Putamen (tissue), 1 donor: ENCODE measurements at places on chromosomes 1 and 21.

DNA sequence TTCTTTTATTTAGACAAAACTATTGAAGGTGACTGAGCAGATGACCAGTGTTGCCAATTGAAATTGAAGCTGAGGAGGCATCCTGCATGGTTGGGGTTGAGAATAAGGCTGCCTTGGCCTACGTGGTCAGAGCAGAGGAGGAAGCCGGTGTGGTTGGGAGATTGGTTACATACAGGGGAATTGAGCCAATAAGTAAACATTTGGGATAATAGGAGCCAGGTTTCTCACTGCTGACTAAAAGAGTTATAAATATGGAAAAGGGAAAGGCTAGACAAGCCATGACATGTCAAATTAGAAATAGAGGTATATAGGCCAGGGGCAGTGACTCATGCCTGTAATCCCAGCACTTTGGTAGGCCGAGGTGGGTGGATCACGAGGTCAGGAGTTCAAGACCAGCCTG, 15.8 kb downstream of the SNX7 start:
- DNase-seq, result no peak

DNA sequence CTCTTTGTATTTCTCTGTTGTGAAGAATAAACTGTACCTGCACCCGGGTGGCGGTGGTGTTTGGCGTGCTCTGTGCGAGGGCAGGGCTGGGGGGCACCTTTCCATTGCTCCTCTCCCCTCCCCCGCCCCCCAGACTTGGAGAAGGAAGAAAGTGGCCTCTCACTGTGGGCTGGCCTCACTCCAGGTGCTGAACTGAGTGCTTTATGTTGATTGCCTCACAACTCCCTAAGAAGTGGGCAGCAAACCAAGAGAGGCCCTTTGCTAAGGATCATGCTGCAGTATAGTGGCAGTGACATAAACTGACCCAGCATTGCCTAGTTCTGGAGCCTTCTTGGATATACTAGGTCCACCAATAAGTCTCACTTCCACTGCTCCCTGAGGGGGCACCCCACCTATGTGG, 20.2 kb downstream of the A3GALT2 start:
- DNase-seq, result no peak

DNA sequence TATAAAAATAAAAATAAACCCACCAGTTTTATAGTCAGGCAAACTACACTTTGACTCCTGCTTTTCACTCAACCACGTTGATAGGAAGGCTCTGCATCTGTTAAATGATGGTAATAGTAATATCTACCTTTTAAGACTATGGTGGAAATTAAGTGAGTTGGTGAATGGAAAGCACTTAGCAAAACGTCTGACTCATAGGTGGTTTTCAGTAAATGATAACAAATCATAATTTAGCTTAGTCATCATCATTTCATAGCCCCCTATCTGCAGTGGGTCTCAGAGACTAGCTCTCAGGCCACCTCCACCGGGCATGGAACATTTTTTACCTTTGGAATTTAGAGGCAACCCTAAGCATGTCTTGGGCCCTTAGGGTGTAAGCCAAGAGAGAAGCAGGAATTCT, 160.0 kb downstream of the PDE4B start:
- no peak for DNase-seq

- DNase-seq, result no peak
These were observed 214.0 kb upstream of the ADGRL4 start for GRCh38 chr1:79220509-79220908.

DNA sequence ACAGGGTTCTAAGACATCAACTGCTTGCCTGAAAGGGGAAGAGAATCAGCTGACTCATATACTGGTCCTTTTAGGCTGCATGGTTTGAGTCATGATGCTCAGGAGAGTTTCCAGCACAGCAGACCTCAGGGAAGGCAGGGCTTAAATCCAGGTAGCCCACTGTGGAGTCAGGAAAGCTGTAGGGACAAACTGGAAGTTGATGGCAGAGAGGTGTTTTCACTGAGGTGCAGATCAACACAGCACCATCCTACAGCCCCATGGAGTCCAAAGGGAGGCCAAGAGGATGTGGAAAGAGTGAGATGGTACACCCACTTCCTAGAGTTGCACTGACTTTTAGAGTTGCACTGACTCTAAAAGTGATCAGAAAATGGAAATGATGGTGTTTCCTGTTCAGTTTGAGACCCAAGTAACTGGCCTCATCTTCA, 252.4 kb upstream of the DUSP10 start:
- no peak for DNase-seq

DNA sequence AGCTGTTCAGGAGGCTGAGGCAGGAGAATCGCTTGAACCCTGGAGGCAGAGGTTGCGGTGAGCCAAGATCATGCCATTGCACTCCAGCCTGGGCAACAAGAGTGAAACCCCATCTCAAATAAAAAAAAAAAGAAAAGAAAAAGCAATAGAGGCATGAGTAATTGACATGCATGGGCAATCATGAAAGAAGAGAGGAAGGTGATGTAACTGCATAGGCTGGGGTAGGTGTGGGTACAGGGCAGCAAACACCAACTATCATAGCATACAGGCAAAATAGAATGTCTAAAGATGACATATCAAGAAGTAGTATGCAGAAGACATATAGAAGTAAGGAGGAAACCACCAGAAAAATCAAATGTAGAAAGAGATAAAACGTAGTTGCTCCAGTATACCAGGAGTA, 19.0 kb upstream of the MGST3 start:
- DNase-seq, result no peak

DNA sequence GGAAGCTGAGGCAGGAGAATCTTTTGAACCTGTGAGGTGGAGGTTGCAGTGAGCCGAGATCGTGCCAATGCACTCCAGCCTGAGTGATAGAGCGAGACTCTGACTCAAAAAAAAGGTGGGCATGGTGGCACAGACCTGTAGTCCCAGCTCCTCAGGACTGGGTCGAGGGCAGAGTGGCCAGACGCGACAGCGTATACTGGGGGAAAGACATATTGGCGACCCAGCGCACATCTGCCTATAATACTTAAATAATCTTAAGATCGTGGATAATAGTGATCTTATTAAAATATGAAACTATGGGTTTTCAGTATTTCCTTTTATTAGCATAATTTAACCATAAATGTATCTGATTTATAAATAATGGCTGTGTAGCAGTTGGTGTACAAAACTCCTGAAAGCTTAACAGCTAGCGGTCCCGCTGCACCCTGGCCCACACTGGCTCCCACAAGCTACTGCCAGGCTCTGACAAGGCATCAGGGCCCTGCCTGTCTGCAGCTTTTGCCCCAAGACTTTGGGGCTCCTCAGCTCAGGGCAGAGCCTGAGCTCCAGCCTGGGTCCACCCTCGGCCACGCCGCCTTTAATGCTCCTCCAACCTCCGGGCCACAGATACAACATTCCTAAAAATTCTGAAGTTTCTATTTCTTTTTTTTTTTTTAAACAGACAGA, 2.7 kb upstream of the AURKAIP1 start:
- DNase-seq, result no peak

DNA sequence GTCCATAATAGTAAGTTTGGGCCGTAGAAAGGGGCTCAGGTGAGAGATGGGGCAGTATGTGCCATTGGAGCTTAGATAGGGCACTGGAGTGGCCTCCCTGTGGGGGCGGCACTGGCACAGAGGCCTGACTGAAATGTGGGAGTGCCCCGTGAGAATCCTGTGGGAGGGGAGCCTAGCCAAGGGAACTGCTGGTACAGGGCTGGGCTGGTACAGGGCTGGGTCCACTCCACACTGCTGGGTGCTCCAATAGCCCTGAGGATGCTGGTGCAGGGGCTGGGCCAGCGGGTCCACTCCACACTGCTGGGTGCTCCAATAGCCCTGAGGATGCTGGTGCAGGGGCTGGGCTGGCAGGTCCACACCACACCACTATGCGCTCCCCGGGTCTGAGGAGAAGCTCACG, 44.8 kb upstream of the PWP2 start:
- no peak for DNase-seq

GRCh38 chr1:18646786-18647410, 16.3 kb downstream of the PAX7 start:
- no peak for DNase-seq

DNA sequence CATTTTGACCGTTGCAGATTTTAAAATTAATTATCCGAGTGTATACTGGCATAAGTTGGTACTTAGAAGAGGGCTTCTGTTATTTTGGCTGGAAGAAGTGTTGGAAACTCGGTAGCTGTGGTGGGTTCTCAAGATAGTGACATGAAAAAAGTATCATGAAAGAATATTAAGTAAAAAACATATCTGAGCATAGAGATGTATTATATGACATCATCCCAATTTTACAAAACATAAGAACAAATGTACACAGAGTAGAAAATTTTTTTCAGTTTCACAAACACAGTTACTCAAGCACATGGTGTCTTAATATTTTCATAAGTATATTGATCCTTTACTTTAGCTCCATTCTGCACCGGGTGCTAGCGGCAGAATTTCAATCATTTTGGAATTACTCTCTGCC, 684 bp downstream of the IFI16 start:
- no peak for DNase-seq

- DNase-seq, result no peak
These were observed 93.0 kb downstream of the ABCA4 start for GRCh38 chr1:94027721-94028515.

DNA sequence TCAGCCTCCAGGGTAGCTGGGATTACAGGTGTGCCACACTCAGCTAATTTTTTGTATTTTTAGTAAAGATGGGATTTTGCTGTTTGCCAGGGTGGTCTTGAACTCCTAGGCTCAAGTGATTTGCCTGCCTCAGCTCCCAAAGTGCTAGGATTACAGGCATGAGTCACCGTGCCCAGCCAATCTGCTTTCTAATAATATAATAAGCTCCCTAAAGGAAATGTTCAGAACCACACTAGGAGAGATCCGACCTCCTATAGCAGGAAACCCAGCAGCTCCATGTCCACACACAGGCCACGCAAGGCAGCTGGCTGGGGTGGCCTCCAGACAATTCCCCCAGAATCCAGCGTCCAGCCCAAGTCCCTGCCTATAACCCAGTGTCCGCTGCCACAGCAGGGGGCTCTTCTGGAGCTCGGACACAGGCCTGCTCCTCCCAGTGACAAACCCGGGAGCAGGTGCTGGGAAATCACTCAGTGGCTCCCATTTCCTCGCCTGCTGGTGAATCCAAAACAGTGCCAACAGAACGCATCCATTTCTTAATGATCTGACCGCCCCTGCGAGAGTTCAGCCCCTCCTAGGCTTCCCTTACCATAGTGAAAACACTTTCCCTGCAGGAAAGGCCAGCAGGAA, 7.5 kb downstream of the RIPK4 start:
- no peak for DNase-seq

DNA sequence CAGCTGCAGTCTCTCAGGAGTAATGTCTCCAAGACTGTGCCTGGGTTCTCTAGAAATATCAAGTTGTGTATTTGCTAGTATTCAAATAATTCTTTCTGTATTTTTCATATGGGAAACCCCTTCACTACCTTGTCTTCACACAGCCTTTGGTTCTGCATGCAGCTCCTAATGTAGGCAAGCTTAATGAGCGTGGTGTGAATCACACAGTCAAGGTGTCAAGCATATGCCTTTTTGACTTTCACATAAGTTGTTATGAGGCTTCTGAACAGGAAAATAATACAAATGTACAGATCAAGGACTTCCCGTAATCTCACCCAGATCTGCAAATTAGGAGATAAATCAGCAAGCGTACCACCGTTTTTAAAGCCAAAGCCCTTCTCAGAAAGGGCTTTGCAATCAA, at the start of gene FCRL3:
FCRL3 (minus strand) TSS at position 38 of the 400 bp plus-strand sequence. CDS start 280 bp downstream, outside the sequence.
- no peak for DNase-seq

DNA sequence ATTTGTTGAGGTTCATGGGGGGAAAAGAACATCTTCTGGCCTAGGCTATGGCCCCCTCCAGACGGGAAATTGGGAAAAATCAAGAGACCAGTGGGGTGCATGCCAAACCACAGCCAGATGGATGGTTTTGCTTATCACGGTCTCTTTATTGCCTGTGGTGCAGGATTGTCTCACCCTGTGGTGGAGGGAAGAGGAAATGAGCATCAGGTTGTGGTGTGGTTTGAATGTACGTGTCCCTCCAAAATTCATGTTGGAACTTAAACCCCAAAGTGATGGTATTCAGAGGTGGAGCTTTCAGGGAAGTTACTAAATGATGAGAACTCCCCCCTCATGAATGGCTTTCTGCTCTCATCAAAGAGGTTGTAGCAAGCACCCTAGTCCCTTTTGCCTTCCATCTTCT, 525.7 kb downstream of the NPHP4 start:
- DNase-seq, result no peak

DNA sequence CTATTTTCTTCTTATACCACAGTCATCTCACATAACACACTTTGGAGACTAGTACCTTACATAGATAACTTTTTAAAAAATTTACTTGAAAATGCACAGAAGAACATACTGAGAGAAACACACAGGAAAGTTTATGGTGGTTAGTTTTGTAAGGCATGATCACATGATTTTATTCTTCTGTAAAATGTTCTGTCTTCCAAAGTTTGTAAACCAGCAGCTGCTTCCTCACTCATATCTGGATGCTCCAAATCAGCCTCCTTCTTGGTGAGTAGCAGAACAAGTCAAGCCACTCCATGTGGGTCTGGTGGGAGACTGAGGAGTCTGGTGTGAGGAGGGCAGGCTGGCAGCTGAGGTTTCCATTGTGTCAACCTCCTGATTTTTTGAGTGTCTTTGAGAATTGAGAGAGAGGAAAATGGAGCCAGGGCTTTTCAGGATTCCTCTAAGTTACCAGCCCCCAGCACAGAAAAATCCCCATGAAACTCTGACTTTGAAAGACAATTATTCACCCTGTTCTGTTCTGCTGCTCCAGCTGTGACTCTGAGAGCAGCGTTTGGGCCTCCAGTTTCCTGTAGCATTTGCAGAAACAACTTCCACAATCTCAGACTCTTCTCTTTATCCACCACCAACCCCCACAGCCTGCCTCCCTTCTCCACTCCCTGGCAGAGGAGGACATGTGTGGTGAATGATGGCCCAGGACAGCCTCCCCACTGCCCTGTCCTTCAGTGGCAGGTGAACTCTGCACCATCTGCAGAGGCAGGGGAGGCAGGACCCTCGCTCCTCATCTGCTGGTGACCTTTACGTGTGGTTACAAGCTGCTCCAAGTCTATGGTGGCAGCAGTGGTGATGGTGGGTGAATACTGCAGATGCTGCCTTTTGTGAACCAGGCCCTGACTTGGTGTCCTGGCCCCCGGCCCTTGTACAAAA, 82.3 kb downstream of the FCRL5 start:
- DNase-seq, result no peak

DNA sequence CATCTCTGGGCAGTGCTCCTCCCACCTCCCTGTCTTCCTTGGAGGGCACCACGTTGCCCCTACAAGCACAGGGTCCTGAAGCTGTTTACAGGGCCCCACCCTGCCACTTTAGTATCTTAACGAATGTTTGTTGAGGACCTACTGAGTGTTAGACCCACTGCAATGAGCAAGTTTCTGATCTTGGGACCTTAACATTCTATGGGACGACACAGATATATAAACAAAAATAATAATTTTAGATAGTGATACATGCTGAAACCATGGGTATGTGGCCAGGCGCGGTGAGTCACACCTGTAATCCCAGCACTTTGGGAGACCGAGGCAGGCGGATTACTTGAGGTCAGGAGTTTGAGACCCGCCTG, 10.1 kb downstream of the ENTREP3 start:
- no peak for DNase-seq

DNA sequence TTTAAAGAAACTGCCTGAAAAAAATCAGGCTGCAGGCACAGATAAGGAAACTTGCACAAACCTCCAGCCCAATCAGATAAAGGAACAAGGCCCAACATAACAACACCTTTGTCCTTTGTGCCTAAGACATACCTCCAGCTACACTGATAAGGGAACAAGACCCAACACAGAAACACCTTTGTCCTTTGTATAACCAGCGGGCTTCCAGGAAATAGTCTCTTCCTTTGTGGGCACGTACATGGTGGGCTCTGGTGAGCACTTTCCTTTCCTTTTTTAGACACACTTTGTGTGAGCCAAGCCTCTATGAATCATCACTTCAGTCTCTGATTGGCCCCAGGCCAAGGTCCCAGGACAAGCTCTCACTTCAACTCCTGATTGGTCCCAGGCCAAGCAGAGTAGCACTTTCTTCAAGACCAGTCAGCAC, 23.6 kb downstream of the ZNF670 start:
- no peak for DNase-seq
